ENCODE measurements at places on chromosomes 2 and 18. TPM values are rescaled to one million over a fixed set of nuclear protein-coding genes. Genes with fewer than 3 reads are reported as not detected.

DNA sequence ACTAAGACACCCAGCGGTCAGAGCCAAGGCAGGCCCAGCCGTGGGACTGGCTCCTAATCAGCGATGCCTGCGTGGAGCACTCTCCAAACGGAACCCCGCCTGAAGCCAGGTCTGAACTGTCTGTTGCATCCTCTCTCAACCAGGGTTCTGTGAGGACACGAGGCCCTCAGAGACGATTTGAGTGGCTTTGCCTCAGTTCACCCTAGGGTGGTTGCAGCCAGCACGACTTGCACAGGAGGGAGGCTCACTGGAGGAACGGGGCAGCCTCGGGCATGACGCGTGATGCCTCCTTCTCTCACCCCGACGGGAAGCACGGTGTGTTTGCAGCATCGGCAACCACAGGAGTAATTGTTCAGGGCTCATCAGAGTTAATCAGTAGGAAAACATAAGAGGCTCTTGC is 336.4 kb downstream of the EIPR1 start:
- peak; percentile 63 for DNase-seq
- peaks cover 13% of the 10 kb centered on the region for H3K4me1 ChIP-seq
- no peaks in the 10 kb centered on the region for H3K36me3 ChIP-seq
- H3K27me3 ChIP-seq, result no peaks in the 10 kb centered on the region

GRCh38 chr2:38685116-38685735 is 19.3 kb downstream of the GALM start:
- H3K27me3 ChIP-seq, result no peaks in the 10 kb centered on the region
- peaks cover 13% of the 10 kb centered on the region for H3K4me1 ChIP-seq
- H3K4me3 ChIP-seq, result no peak overlapping the region
- no peak for DNase-seq
- peaks cover 6% of the 10 kb centered on the region for H3K36me3 ChIP-seq
- no peak overlapping the region for H3K27ac ChIP-seq

GRCh38 chr2:22701561-22702160 is 683.3 kb upstream of the KLHL29 start:
- H3K4me3 ChIP-seq, result no peak overlapping the region
- H3K27me3 ChIP-seq, result no peaks in the 10 kb centered on the region
- H3K27ac ChIP-seq, result no peak overlapping the region
- no peaks in the 10 kb centered on the region for H3K36me3 ChIP-seq

DNA sequence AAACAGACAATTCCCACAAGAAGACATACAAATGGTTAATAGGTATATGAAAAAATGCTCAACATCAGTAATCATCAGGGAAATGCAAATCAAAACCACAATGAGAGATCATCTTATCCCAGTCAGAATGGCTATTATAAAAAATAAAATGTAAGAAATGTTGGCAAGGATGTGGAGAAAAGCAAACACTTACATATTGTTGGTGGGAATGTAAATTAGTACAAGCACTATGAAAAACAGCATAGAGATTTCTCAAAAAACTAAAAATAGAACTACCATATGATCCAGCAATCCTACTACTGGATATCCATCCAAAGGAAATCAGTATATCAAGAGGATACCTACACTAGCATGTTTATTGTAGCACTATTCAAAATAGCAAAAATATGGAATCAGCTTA is 186.6 kb downstream of the NOL4 start:
- no peak overlapping the region for H3K4me3 ChIP-seq
- peak overlapping the region; percentile 5 for H3K27ac ChIP-seq
- DNase-seq, result no peak
- no peaks in the 10 kb centered on the region for H3K36me3 ChIP-seq
- peaks cover 19% of the 10 kb centered on the region for H3K4me1 ChIP-seq

- H3K27me3 ChIP-seq, result peaks cover 2% of the 10 kb centered on the region
- no peaks in the 10 kb centered on the region for H3K36me3 ChIP-seq
- DNase-seq, result no peak
- no peak overlapping the region for H3K4me3 ChIP-seq
- no peak overlapping the region for H3K27ac ChIP-seq
- H3K4me1 ChIP-seq, result peaks cover 11% of the 10 kb centered on the region
Measured at GRCh38 chr18:45379903-45380302, 235.4 kb upstream of the SLC14A2 start.

SULT1C2 gene
- 2.2 TPM for total RNA-seq

DOK6 gene
- total RNA-seq, result 4.6 TPM

PPP3R1 gene
- 68.4 TPM for total RNA-seq

SCYGR4 gene
- total RNA-seq, result not detected

ADRA2B gene
- total RNA-seq, result not detected

FEV gene
- total RNA-seq, result not detected

All from osteocyte (in vitro differentiated cells).